ENCODE measurements at places on chromosomes 1 and 21. TPM values are rescaled to one million over a fixed set of nuclear protein-coding genes. Genes with fewer than 3 reads are reported as not detected.

GRCh38 chr1:39528082-39528481 is 36.6 kb downstream of the BMP8A start:
- DNase-seq = no peak

The IL20 gene
- not detected for total RNA-seq

The ORC1 gene
- 23.9 TPM for total RNA-seq

The PPIAL4G gene
- not detected for total RNA-seq

DNA sequence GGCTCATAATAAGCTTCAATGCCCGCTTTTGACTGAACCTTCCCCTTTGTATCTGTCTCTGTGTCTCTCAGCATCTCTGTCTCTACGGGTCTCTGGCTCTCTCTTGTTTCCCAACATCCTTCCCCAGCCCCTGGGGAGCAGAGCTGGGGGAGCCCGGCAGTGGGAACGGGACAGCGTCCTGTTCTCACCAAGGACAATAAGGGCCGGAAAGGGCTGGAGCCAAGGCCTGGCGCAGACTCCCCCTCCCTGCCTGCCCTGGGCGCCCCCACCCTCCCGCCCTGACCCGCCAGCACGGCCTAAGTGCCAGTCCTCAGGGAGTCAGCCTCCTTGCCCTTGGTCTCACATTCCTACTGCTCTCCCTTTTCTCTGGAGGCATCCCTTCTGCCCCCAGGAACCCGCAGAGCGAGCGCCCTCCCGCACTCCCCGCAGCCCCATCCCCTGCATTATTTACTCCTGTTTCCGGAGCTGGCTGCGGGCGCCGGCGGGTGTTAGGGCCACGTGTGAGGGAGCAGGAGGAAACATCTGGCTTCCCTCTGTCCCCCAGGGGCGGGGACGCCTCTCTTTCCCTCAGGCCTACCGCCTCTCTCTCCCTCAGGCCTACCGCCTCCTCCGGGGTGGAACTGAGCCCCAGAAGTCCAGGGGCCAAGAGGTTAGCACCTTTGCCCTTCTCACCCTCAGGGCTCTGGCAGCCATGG is 6.5 kb downstream of the KRTCAP2 start:
- no peak for DNase-seq

DNA sequence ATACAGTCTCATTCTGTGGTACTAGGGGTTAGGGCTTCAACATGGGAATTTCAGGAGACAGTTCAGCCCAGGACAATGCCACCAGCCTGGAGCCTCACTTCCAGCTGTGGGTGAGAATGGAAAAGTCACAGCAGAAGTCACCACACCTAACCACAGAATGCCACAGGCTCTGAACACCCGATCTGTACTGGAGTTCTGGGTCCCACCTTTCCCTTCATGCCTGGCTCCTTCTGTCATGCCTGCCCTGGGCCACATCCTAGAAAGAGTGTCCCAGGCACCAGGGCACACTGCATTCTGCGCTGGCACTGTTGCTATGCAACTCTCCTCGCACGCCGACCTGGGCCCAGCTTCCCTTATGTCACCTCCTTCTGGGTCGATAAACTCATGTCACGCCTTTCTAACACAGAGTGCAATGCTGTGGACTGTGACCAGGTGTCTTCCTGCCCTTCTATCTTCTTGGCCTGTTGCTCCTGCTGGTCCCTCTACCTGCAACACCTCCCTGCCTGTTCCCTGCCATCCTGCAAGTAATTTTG is 21.2 kb downstream of the RCSD1 start:
- DNase-seq = no peak

The TTC24 gene
- total RNA-seq = not detected

GRCh38 chr21:45877821-45878469 is 103.6 kb upstream of the COL6A1 start:
- DNase-seq = no peak

- DNase-seq = no peak
Observed at GRCh38 chr1:94884507-94884906, 42.4 kb downstream of the CNN3 start.

The C1orf74 gene
- total RNA-seq = 6.2 TPM

GRCh38 chr1:118479351-118479750 is 294.3 kb upstream of the SPAG17 start:
- no peak for DNase-seq

DNA sequence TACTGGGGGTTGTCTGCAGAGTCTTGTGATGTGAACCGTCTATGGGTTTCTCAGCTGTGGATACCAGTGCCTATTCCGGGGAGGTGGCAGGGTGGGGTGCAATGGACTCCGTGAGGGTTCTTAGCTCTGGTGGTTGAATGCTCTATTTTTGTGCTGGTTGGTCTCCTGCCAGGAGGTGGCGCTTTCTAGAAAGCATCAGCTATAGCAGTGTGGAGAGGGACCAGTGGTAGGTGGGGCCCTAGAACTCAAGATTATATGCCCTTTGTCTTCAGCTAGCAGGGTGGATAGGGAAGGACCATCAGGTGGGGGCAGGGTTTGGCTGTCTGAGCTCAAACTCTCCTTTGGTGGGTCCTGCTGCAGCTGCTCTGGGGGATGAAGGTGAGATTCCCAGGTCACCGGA is 127.3 kb upstream of the PLD5 start:
- no peak for DNase-seq

GRCh38 chr21:23607782-23608431 is 1999.4 kb downstream of the MRPL39 start:
- DNase-seq = no peak

- no peak for DNase-seq
Observed at GRCh38 chr21:14548779-14549178, 2.7 kb upstream of the SAMSN1 start.

- DNase-seq = no peak
Observed at GRCh38 chr1:44489481-44489880, 84.4 kb downstream of the RNF220 start.

GRCh38 chr1:216330262-216330661 is 93.0 kb downstream of the USH2A start:
- DNase-seq = no peak
